Common myeloid progenitor, CD34-positive (primary cell): ENCODE measurements at places on chromosomes 2 and 18.
A peak's percentile ranks its signal among the peaks of the same experiment; 100 is the strongest.

GRCh38 chr2:3662239-3662638, 4.2 kb downstream of the ALLC start:
- no peak for DNase-seq

DNA sequence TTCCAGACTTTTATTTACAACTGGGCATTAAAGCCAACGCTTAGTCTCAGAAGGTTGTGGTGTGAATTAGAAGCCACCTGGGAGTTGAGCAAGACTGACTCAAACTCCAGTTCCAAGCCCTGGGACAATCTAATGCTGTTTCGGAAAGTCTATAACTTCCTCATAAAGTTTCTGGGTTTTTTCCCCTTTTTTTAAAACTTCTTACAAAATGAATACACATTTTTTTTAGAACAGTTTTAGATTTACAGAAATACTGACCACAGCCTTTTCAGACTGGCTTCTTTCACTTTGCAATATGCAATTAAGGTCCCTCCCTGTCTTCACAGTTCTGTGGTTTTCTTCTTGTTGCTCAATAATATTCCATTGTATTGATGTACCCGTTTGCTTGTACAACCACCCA, 115.9 kb upstream of the TWIST2 start:
- no peak for DNase-seq

DNA sequence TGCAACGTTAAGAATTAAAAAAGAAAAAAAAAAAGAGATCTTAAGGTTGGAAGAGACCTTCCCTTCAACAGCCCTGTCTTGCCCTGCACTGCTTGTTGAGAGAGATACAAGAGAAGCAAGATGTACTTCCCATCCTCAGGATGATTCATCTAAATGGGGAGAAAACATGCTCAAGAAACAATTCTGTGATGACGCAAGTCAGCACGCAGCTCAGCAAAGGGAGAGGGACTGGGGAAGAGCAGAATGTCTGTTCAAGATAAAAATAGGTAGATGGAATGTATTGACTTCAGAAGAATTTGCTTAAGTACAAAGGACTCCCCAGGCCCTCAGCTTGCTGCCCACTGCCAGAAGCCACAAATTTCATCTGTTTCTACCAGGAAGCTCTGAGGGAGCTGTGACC, 198.2 kb upstream of the SPRED2 start:
- DNase-seq: no peak

DNA sequence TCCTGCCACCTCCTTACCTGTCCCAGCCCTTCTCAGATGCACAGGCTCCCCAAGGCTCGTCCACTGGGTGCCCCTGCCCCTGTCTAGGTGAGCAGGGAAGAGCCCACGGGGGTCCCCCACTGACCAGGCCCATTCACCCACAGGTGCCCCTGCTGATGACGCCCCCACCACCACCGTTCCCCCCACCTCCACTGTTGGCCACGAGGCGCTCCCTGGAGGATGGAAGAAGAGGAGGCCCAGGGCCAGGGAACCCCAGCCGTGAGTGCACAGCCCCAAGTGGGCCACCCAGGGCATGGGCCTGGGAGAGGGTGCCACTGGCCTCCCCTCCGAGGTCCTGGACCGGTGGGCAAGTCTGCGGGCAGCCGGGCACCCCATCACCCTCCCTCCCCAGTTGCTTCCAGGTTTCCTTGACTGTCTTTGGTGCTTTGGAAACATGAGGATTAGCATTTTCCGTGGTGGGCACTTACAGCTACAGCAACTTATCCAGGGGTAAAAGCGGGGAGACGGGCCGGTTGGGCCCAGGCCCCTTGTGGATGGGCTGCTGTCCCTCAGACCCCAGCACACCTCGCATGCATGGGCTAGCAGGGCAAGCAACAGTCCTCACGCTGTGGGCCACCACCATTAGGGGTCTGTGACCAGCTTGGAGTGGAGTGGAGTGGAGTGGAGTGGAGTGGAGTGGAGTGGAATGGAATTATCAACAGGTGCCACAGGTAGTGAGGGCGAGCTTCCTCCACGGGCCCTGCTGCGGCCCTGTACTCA, 13.2 kb upstream of the KLHL30 start:
- no peak for DNase-seq

DNA sequence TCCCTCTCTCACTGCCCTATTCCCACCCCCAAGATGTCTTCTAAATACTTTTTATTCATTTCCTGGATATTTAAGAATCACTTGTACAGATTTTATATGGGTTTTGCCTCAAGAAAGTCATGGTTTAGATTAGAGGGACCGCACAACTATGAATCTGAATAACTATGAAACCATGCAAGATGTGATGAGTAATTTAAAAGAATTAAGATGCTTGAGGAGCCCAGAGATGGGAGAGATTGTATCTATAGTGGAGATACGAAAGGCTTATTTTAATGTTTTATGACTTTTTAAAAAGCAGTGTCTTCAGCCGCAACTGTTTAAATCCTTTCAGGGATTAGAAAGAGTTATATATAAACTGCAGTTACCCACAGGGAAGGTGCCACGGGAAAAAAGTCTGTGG, 324.1 kb downstream of the LPIN1 start:
- DNase-seq: no peak

DNA sequence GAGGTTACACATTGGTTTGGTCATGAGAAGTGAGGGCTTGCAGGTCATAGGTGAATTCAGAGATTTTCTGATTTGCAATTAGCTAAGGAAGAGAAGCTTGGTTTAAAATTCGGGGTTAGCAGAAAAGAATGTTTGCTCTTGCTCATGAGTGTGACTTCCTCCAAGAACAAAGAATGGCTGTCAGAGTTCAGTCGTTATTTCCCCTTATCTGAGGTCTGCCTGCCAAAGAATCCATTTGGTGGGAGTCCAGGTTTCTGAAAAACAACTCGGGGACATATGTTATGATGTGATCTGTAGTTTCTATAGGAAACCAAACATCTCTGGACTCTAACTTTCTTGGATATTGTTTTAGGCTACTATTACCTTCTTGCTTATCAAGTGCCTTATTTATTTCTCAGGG, 3.2 kb upstream of the UGT1A6 start:
- DNase-seq: peak; percentile 46

- DNase-seq: no peak
Measured at GRCh38 chr2:158578703-158579330, 122.1 kb downstream of the PKP4 start.

GRCh38 chr18:68763083-68763482, 34.8 kb upstream of the CCDC102B start:
- no peak for DNase-seq

GRCh38 chr2:203814661-203815540, 52.7 kb upstream of the CTLA4 start:
- DNase-seq: peak; percentile 70

- no peak for DNase-seq
Measured at GRCh38 chr2:142061733-142062132, 69.1 kb downstream of the LRP1B start.

DNA sequence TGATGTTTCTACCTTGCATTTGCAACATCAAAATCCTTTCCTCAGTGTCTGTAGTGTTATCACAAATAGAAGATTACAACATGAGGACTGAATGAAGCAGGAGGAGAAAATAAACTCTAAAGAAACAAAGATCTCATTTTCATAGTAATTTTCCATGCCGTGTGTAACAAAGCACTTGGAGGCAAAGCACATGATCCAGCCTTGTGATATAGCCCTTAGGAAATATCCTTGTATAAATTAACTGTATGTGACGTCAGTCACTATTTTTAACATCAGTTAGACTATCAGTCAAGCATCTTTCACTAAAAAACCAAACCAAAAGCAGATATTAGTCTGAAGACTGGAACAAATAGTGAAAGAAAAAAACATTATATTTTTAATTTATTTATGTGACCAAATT, 492.1 kb upstream of the CNTNAP5 start:
- DNase-seq: no peak

DNA sequence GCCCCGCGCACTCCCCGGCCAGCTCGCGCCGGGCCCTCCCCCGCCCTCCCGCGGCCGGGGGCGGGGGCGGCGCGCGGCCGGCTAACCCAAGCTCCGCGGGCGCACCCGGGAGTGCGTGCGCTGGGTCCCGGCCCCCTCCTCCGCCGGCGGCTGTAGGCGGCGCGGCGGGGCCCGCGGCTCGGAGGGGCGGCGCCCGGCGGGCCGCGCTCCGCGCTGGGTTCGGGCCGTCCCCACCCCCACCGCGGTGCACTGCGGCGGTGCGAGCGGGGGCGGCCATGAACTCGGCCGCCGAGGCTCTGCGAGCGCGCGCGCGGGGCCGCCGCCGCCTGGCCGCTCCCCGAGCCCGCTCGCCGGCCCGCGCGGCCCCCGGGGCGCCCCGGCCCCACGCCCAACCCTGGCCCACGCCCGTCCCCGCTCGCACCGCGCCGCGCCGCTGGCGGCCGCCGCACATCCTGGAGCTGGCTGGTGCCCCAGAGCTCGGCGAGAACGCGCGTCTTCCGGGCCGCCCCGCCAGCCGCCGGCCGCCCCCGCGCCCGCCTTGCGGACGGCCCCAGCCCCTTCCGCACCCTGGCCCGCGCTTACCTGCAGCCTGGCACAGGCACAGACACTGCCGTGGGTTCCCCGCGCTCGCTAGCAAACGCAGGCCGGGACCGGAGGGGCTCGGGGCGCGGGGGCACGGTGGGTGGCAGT, at the start of gene ZBTB14:
TSS of gene ZBTB14 (minus strand) at position 496 of the 690 bp plus-strand sequence. CDS start 2,480 bp downstream, outside the sequence.
- peak; percentile 82 for DNase-seq

DNA sequence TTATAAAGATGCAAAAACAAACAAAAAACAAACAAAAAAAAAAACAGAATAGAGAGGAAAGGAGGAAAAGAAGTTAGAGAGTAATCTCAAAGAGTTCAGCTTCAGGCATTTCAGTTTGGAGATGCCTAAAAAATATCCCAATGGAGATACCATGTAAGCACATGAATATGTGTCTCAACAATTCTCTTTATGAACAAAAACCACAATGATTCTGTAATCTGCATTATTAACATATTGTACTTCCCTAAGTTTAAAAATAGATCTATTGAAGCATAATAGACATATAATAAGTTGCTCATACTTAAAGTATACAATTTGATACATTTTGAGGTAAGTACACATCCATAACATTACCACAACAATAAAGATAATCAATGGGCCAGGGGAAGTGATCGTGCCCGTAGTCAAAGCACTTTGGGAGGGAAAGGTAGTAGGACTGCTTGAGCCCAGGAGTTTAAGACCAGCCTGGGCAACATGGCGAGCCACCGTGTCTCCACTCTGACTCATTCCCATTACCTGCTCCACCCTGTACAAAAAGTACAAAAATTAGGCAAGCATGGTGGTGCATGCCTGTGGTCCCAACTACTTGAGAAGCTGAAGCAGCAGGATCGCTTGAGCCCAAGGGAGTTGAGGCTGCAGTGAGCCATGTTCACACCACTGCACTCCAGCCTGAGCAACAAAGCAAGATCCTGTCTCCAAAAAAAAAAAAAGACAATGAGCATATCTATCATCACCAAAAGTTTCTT, 158.9 kb downstream of the ATAD2B start:
- DNase-seq: peak; percentile 24

GRCh38 chr2:165877565-165878550, 75.7 kb downstream of the TTC21B start:
- peak; percentile 48 for DNase-seq

DNA sequence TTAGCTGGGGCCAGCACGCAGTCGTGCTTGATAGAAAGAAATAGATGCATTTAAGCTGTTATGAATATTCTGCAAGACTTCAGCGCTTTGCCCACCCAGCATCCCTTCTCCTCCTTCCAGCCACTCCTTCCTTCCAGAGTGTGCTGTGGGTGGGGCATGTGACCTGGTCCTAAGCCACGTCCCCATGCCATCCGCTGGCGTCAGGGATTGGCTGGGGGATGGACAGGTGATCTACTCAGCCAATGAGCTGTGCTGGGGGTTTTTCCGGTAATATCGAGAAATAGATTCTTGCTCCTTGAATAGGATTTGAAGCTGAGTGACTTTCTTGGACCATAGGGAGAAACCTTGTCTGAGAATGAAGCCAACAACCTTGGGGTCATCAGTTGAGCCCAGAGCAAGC, 4.8 kb upstream of the ZAP70 start:
- no peak for DNase-seq

DNA sequence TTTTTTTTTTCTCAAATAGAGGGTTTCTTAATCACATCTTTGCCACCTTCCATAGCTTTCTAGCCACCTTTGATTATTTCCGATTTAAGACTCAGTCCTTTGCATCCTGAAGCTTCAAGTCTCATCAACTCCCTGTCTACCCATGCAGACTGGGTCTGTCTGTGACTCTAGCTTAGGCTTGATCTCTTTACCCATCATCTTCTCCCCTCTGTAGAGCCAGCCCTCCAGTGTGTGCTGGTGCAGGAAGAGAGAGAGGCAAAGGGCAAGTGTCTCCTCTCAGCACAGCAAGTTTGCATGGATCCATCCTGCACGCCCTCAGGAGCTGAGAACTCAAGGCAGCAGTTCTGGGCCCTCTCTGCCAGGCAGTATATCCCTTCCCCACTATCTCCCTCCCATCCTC, 70.4 kb downstream of the HNRNPLL start:
- no peak for DNase-seq

DNA sequence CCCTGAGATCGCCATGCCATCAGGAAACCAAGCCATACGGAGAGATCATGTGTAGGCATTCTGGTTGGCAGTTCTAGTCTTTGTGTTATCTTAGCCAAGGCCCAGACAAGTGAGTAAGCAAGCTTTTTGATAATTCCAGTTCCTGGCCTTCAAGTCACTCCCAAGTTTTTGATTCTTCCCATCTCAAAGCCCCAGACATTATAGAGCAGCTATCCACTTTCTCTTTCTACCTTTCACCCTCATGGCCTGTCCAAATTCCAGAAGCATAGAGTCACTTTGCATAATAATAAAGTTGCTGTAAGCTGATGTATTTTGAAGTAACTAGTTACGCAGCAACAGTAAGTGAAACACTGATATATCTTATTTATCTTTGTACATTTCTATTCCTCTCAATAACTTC, 26.8 kb upstream of the IL1RL1 start:
- DNase-seq: no peak

DNA sequence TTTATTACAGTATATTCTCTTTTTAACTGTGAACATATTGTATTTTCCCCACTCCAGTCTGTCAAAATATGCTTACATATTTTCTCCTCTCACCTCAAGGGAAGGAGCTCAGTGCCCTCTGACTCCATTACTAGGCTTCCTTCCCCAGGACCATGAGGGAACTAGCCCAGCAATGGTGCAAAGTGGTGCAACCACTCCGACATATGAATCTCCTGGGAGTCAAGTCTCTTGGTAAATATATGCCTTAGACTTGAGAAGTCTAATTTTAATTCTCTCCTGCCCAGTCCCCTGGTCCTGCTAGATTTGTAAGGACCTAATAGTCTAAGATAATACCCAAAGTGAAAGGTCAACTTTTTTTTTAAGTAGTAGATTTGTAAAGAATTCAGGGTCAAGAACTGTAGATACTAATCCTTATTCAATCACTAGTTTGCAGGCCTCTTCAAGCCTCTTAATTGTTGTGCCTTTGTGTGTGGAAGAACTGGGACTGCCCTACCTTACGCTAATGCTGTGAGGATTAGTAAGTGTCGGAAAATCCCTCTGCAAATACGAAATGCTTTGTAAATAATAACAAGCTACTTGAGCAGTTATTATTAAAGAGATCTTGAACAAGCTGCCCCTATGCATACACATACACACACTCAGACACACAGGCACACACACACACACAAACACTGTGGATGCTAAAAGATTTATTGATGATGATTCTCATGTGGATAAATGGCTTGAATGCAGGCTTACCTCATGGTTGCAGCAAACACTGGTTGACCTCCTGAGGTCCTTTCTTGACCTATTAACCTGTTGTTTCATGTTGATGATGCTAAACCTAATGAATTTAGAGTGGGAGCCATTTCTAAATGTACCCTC, 251.2 kb upstream of the PARD3B start:
- DNase-seq: no peak

- no peak for DNase-seq
Measured at GRCh38 chr2:218849721-218850120, 9.9 kb upstream of the WNT6 start.
